ENCODE measurements at places on chromosomes 4 and X. TPM values are rescaled to one million over a fixed set of nuclear protein-coding genes. Genes with fewer than 3 reads are reported as not detected.

GRCh38 chrX:111411983-111412382 is at the start of gene DCX:
Gene DCX, minus strand, starts transcription at chrX:111412192. Its CDS starts 1,794 bp downstream, at chrX:111410398.
- DNase-seq = no peak

DNA sequence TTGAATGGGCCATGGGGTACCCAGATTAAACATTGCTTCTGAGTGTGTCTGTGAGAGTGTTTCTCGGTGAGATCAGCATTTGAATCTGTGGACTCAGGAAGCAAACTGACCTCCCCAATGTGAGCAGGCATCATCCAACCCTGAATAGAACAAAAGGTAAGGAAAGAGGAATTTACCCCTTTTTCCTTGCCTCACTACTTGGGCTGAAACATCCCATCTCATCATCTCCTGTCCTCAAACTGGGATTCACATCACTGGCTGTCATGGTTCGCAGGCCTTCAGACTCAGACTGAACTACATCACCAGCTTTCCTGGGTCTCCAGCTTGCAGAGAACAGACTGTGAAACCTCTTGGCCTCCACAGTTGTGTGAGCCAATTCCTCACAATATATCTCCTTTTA is 47.1 kb downstream of the TEC start:
- DNase-seq = no peak

DNA sequence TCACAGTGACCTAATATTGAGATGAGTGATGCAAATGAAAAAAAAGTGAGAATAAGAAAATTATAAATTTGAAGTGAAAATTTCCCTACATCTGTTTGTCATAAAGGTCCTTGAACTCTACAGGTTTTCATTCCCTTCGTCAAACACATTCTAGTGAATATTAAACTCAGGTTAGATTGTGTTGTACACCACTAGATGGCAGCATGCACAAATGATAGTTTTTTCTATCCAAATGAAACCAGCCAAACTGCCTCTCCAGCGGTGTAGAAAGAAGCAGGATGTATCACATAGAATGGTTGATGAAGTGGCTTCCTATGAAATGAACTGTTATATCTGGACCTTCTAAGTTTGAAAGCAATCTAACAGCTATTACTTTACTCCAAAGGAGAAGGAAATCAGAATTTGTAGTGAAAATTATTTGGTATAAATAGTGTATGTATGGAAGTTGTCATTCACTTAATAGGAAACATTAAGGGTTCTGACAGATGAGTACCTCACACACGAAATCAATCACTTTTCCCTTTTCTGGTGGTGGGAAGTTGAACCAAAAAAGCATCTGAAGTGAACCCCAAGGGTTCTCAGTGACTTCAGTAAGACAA is 382.7 kb downstream of the UNC5C start:
- no peak for DNase-seq

The JCHAIN gene
- 505 TPM for total RNA-seq

- DNase-seq = no peak
Measured at GRCh38 chr4:117817301-117817700, 217.0 kb upstream of the NDST3 start.

The SHISA3 gene
- total RNA-seq = 0.35 TPM

- DNase-seq = no peak
Measured at GRCh38 chr4:11900359-11900758, 471.7 kb upstream of the HS3ST1 start.

- DNase-seq = no peak
Measured at GRCh38 chr4:141375855-141376254, 155.2 kb downstream of the ZNF330 start.

DNA sequence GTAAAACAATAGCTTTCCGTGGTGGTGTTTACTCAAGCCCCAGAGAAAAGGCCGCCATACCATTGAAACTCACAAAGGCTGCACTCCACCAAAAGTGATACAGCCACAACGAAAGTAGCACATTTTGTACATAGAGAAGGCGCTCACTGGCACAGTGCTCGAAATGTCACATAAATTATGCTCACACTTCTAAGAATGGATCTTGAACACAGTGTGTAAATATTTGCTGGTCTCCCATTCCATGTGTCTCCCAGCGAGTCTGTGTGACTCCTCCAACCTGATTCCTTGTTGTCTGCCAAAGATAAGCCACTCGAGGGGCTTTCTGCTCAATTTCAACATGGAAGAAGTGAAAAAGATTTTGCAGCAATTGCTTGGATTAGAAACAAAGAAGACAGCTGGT is 234.0 kb upstream of the VCX3A start:
- no peak for DNase-seq

- no peak for DNase-seq
Measured at GRCh38 chr4:184432127-184432922, 42.0 kb downstream of the IRF2 start.

- no peak for DNase-seq
Measured at GRCh38 chrX:71542825-71543224, 9.9 kb downstream of the OGT start.

DNA sequence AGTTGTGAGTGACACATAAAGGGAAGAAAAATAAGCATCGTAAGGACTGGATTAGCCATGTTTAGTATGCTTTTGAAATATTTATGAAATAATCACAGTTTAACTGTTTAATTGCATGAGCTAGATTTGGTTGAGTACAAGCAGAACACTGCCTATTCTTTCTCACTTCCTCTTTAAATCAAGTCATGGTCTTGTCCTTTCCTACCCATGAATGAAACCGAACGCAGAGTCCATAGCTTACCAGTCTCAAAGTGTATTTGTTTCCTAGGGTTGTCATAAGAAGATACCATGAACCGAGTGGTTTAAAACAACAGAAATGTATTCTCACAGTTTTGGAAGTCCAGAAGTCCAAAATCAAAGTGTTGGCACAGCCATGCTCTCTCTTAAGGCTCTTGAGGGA is 684.0 kb upstream of the MAGEB2 start:
- no peak for DNase-seq

GRCh38 chr4:185773419-185773818 is 38.6 kb downstream of the SORBS2 start:
- DNase-seq = no peak

DNA sequence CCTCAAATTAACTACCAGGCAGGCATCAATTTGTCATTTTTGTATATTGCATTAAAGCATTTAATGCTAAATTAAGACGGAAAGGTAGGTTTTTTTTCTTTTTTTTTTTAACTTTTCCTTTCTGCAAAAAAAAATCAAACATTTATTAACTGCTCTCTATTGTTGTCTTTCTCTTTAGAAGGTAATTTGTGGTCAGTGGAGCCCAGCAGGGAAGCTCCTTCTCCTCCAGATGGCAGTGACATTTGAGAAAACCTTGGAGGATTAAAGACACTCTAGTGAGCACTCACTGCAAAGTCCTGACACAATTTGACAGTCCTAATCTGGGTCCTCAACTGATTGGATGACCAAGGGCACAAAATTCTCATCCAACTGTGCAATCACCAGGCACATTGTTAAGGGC is 102.4 kb downstream of the SLIT2 start:
- DNase-seq = no peak

- no peak for DNase-seq
Measured at GRCh38 chr4:169225058-169225751, 45.6 kb downstream of the SH3RF1 start.

The POF1B gene
- 6.1 TPM for total RNA-seq

- no peak for DNase-seq
Measured at GRCh38 chr4:170990989-170991589, 822.1 kb upstream of the GALNTL6 start.

The SPANXN3 gene
- total RNA-seq = not detected

DNA sequence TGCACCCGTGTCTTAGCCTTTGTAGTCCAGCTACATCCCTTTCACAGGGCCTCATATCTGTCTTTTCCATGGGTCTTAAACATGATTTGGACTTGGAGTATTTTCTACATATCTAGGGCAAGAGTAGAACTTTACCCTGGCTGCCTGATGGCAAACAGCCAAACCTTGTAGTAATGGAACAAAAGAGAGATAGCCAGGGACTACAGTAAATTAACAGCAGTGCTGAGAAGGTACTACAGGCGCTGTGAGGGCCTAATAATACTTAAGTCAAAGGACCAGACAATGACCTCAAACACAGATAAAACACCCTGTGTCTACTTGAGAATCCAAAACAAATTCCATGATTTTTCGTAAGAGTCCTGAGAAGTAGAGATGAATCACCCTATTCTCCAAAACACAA is 111.0 kb upstream of the WDR17 start:
- DNase-seq = no peak

GRCh38 chr4:37872310-37872988 is 18.4 kb upstream of the TBC1D1 start:
- no peak for DNase-seq

DNA sequence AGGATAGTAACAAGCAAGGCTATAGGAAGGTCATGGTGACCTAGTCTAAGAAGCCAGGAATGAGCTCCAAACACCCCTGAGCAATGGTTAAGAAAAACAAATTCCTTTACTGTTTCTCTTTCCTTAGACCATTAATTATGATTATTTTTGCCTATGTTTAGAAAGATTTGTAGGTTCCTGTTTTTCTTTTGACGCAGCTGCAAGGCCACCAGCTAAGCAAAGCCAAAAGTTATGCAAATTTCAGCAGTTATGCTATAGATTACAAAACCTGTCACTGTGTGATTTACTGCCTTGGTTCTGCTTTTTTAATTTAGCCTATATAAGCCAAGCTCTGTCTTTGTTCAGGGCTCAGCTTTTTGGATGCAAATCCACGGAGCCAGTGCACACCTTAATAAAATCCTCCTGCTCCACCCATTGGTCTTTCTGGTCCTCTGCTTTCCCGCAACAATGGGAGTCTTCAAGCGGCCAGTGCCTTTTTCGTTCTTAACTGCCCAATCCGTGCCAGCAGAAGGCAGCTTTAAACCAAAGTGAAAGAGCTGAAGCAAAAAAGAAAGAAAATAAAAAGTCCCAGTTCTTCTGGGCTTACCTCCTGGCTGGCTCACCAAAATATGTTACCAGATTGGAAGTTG is 1.4 kb upstream of the CEP135 start:
- no peak for DNase-seq

The CASK gene
- total RNA-seq = 47.2 TPM

The CFP gene
- 180 TPM for total RNA-seq

- no peak for DNase-seq
Measured at GRCh38 chrX:130909469-130910136, 6.6 kb upstream of the ENOX2 start.

DNA sequence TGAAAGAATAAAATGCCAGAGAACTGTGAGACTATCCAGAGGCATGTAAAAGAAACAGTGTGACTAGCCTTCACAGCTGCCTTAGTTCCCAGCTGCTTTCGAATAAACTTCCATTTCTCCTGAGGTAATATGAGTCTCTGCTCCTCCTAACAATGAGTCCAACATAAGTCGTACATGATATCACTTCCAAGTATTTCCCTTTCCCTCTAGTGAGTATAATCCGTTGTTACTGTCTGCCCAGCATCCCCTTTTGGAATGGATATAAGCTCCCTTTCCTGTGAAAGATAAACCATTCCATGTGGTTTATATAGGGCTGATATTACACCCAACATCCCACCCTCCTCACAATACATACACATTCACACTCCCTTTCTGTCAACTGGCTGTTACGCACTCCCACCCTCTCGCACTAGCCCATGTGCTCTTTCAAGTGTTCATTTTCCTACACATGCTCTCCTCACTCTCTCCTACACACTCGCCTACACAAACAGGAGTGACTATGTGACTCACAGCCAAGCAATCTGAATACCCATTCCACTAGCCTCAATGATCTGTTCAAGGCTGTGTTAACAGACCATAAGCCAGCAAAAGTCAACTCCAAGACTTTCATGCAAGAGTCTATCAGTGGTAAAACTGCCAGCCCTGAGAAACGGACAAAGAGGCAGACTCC is 5.0 kb downstream of the NAF1 start:
- no peak for DNase-seq

DNA sequence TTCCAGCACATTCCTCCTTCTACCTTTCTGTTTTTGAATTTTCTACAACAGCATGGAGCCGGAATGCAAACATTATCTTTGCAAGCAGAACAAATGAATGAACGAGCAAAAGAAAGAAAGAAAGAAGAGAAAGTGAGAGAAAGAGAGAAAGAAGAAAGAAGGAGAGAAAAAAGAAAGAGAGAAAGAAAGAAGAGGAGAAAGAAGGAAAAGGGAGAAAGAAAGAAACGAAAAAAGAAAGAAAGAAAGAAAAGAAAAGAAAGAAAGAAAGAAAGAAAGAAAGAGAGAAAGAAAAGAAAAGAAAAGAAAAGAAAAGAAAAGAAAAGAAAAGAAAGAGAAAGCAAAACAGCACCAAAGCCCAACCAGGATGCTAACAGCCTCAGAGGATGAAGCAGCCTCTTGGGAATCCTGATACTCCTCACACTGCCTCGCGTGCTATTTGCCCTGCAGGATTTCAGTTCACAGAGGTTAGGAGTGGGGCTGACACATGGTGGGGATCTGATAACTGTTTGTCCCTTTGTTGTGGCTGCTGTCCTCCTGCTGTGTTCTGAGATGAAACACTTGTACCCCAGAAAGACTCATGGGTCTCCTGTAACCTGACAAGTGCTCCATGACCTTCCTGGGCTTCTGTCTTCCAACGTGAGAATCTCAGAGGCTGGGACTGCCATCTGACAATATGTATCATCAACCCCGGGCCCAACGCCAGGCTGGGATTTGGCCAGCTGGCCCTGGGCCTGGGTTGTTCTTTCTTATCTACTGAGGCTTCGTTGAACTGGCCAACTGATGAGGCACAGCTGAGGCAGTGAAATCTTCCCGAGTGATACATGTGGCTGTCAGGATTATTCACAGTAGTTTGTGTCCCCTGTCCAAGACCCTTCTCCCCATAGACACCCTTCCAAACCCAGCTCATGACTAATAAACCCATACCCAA is 61.0 kb downstream of the SEPSECS start:
- DNase-seq = peak; percentile 28
